Mesothelial cell of epicardium (in vitro differentiated cells): ENCODE measurements at places on chromosomes 5 and 9.

- DNase-seq: no peak
Observed at GRCh38 chr5:14595891-14596290, 14.3 kb downstream of the OTULINL start.

DNA sequence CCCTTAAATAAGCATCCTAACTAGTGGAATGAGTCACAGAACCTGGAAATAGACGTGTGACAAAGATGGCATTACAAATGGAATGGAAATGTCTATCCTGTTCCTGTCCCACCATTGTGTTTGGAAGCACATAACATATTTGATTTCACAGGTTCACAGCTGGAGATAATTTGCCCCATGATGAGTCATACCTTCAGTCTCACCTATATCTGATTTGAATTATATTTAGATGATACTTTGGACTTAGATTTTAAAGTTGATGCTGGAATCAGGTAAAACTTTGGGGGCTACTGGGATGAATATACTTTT is 92.5 kb downstream of the CEMIP2 start:
- no peak for DNase-seq

- DNase-seq: no peak
Observed at GRCh38 chr5:157596487-157596886, 20.9 kb upstream of the ADAM19 start.

DNA sequence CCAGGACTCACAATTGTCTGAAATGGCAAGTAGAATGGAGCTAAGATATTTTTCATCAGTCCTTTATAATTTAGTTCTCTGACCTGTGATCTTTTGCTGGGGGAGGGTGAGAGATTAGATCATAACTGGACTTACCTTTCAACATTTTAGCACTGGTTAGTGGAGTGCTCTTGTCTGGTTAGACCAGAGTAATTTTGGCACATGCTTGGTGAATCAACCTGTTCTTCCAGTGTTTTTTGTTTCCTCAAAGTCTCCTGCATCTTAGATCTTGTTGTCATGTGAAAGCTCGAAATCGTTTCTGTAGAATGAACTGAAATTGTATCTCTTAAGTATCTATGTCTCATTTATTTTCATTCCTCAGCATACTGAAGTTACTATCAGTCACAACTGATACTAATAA is 122.4 kb downstream of the TLE4 start:
- DNase-seq: no peak

- no peak for DNase-seq
Observed at GRCh38 chr9:89455356-89455824, 42.5 kb downstream of the SEMA4D start.
